ENCODE measurements at places on chromosomes 12 and 14. TPM values are rescaled to one million over a fixed set of nuclear protein-coding genes. Genes with fewer than 3 reads are reported as not detected.
A peak's percentile ranks its signal among the peaks of the same experiment; 100 is the strongest.

DNA sequence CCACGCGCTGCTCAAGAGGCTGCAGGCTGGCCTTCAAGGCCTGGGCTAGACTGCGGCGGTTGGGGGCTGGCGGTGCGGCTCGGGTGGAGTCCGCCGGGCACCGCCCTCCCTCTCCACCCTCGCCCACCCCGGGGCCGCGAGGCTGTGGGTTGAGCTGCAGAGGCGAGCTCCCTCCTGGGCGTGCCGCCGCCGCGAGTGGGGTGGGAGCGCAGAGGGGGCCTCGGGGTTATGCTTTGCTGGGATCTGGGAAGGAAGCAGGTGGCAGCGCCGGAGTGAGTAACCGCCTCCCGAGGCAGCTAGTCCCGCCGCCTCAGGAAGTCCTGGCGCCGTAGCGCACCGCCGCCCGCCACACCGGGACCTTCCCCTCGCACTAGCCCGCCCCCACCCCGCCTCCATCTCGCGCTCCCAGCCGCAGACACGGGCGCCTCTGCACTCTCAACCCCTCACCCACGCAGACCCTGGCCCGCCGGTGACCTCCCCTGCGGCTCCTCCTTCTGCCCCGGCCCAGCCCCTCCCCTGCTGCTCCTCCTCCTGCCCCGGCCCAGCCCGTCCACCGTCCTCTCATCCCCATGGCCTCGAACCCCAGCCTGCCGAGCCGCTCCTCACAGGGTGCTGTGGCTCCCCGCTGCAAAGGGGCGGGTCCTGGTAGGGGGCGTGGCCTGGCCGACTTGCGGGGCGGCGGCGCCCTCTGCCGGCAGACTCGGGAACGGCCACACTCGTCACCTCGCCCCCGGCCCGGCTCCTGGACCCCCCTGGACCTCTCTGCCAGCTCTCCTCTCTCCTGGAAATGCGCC, 16.6 kb downstream of the TAMALIN start:
- H3K4me1 ChIP-seq, result peaks cover 41% of the 10 kb centered on the region
- peaks cover 1% of the 10 kb centered on the region for H3K27me3 ChIP-seq
- H3K27ac ChIP-seq, result peak overlapping the region; percentile 96
- peak; percentile 96 for DNase-seq
- H3K4me3 ChIP-seq, result peak overlapping the region; percentile 76

KRT72 gene
- total RNA-seq, result 0.16 TPM

- H3K36me3 ChIP-seq, result no peaks in the 10 kb centered on the region
- no peak for DNase-seq
- H3K27ac ChIP-seq, result no peak overlapping the region
Measured at GRCh38 chr12:66603461-66603860, 75.4 kb downstream of the GRIP1 start.

DNA sequence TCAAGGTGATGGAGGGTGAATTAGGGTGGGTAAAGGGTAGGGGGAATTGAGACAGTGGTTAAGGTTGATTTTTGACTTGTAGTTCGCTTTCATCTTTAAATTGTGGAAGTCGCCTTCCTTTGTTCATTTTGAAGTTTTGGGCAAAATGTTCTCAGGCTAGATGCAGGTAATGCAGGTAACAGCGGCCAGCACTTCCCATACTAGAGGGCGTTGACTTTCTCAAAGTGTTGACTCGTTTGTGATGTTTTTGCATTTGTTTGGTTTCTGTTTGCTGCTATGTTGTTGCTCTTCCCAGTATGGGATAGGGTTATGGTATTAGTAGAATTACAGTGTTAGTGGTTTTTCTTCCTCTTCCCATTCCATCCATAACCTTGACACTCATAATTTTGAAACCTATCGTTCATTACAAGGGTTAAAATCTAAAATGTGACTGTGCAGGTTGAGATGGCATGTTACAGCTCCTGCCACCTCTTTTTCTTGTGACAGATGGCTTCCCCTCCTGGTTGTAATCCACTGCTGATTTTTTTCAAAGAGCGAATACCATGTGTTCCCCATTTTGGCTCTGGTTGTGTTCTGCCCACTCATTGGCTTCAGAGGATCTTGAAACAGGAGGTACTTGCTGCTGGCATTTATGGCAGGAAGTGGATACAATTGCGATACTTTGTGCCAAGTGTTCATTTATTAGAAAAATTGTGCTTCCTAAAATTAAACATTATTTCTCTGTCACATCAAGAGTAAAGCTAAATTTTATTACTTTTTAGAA, 57.1 kb downstream of the ERC1 start:
- peaks cover 4% of the 10 kb centered on the region for H3K36me3 ChIP-seq
- H3K4me3 ChIP-seq, result no peak overlapping the region
- H3K27me3 ChIP-seq, result no peaks in the 10 kb centered on the region
- peaks cover 17% of the 10 kb centered on the region for H3K4me1 ChIP-seq
- no peak overlapping the region for H3K27ac ChIP-seq
- no peak for DNase-seq

GRCh38 chr12:110193196-110193595, 69.0 kb downstream of the IFT81 start:
- no peak for DNase-seq
- no peak overlapping the region for H3K27ac ChIP-seq
- H3K4me1 ChIP-seq, result no peaks in the 10 kb centered on the region
- no peaks in the 10 kb centered on the region for H3K27me3 ChIP-seq

- peak overlapping the region; percentile 99 for H3K27ac ChIP-seq
- H3K4me3 ChIP-seq, result no peak overlapping the region
- peaks cover 86% of the 10 kb centered on the region for H3K4me1 ChIP-seq
- no peak for DNase-seq
- H3K27me3 ChIP-seq, result no peaks in the 10 kb centered on the region
- peaks cover 63% of the 10 kb centered on the region for H3K36me3 ChIP-seq
Measured at GRCh38 chr14:91225025-91225424, 19.5 kb downstream of the GPR68 start.

DNA sequence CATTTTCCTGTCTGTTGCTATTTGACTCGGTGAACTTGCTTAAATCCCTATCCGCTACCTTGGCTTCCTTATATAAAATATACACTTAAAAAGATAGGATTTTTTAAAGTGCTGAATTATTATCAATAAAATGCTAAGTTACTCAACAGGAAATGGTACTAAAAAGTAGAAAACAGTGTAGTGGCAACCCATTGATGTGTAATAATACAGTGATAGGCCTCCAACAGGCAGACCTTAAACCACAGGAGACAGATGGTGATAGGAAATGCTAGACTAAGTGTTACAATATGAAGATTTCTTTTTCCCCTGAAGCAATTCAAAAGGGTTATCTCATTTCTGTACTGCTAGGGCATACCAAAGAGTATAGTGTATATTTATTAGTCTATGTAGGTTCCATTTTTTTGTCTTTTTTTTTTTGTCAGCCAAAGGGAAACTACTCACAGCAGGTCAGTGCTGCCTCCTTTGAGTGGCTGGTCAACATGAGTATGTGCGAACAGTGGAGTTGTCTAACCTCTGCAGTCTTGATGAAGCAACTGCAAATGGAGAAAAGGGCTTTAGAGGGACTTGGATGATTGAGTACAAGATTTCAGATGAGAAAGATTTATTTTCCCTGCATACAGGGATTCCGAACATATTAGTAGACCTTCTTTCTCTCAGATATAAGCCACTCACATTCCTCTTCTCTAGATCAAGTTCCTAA, 183.8 kb downstream of the ACSS3 start:
- H3K27ac ChIP-seq, result no peak overlapping the region
- H3K4me1 ChIP-seq, result no peaks in the 10 kb centered on the region
- H3K4me3 ChIP-seq, result no peak overlapping the region
- no peaks in the 10 kb centered on the region for H3K27me3 ChIP-seq
- H3K36me3 ChIP-seq, result no peaks in the 10 kb centered on the region

GRCh38 chr12:85639834-85640233, 196.4 kb downstream of the RASSF9 start:
- H3K4me1 ChIP-seq, result no peaks in the 10 kb centered on the region
- H3K27ac ChIP-seq, result no peak overlapping the region
- H3K27me3 ChIP-seq, result no peaks in the 10 kb centered on the region
- DNase-seq, result no peak
- H3K4me3 ChIP-seq, result no peak overlapping the region

DNA sequence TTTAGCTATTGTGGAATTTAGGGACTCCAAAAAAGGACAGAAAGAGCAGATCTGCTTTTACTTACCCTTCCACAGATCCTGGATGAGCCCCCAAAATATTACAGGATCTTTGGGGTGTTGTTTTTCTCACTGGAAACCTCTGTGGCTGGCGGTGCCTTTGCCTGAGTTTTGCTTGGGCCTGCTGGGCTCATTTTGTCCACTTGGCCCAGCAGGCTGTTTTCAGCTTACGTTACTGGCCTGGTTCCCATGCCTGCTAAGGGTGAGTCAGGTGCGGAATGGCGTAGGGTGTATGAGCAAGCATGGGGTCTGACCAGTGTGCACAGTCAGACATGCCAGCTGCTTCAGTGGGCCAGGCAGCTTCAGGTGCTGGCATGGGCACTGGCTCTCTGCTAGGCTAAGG, 45.8 kb downstream of the HSD17B6 start:
- no peak overlapping the region for H3K27ac ChIP-seq
- no peak overlapping the region for H3K4me3 ChIP-seq
- peaks cover 2% of the 10 kb centered on the region for H3K36me3 ChIP-seq
- peaks cover 2% of the 10 kb centered on the region for H3K27me3 ChIP-seq

DNA sequence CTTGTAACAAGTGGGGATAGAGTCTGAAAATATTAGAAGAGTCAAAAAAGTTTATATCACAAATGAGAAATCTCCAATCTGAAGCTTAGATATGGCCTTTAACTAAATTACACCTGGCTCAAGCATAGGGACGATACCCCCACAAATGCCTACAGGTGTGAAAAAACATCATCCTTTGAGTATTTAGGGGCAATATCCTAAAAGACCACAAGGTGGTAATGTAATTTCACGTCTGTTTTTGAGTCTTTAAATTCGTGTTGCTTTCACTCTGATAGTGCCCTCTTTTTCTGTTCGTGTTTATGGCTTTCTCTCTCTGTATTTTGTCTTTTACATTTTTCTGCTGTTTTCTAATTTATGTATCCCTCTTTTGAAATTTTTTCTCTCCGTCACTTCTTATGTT, 84.3 kb downstream of the ETNK1 start:
- no peak overlapping the region for H3K27ac ChIP-seq
- no peak for DNase-seq
- H3K4me1 ChIP-seq, result peaks cover 3% of the 10 kb centered on the region

- peak overlapping the region; percentile 60 for H3K4me3 ChIP-seq
- H3K27me3 ChIP-seq, result no peaks in the 10 kb centered on the region
- DNase-seq, result peak; percentile 71
- H3K27ac ChIP-seq, result peak overlapping the region; percentile 92
- peaks cover 45% of the 10 kb centered on the region for H3K4me1 ChIP-seq
- H3K36me3 ChIP-seq, result no peaks in the 10 kb centered on the region
Measured at GRCh38 chr12:93244514-93245077, 133.1 kb upstream of the NUDT4 start.

- no peaks in the 10 kb centered on the region for H3K36me3 ChIP-seq
- no peak overlapping the region for H3K27ac ChIP-seq
- no peak for DNase-seq
- H3K4me3 ChIP-seq, result no peak overlapping the region
Measured at GRCh38 chr14:58987591-58987990, 200.9 kb upstream of the DAAM1 start.
